Right ventricle myocardium superior (tissue), 1 donor: ENCODE measurements at places on chromosomes 16 and 17. TPM values are rescaled to one million over a fixed set of nuclear protein-coding genes. Genes with fewer than 3 reads are reported as not detected.

The KPNA2 gene
- 19.7 TPM for total RNA-seq

The TBX6 gene
- 1.0 TPM for total RNA-seq

The ODAD4 gene
- 0.75 TPM for total RNA-seq

The GP1BA gene
- not detected for total RNA-seq

The CD79B gene
- total RNA-seq: 8.9 TPM

The KRT20 gene
- not detected for total RNA-seq

The MT1F gene
- total RNA-seq: 2.1 TPM

The TEKT5 gene
- not detected for total RNA-seq

The KRT27 gene
- total RNA-seq: not detected

The MYO1D gene
- 3.8 TPM for total RNA-seq

The ZFPM1 gene
- total RNA-seq: 3.6 TPM

The SLC35G6 gene
- not detected for total RNA-seq

The G6PC1 gene
- not detected for total RNA-seq

The SETD1A gene
- 6.9 TPM for total RNA-seq

The ALOX15 gene
- total RNA-seq: not detected

The DNAAF8 gene
- 1.2 TPM for total RNA-seq

The CCL8 gene
- total RNA-seq: not detected

The FSCN2 gene
- total RNA-seq: 0.19 TPM

The ACE gene
- 5.4 TPM for total RNA-seq

The NOTUM gene
- total RNA-seq: 0.56 TPM

The HOXB1 gene
- not detected for total RNA-seq

The DPEP3 gene
- not detected for total RNA-seq

The MPP2 gene
- total RNA-seq: 17.1 TPM

The CCL1 gene
- not detected for total RNA-seq

The CHST5 gene
- total RNA-seq: 0.22 TPM

The EPN2 gene
- total RNA-seq: 91.0 TPM

The NPLOC4 gene
- total RNA-seq: 81.1 TPM

The DLG4 gene
- 20.4 TPM for total RNA-seq

The ITGAD gene
- not detected for total RNA-seq

The KIF18B gene
- total RNA-seq: 1.8 TPM

The ARHGAP23 gene
- 58.3 TPM for total RNA-seq

The TOX3 gene
- total RNA-seq: not detected

The NPIPB13 gene
- 5.9 TPM for total RNA-seq

The GAST gene
- total RNA-seq: not detected

The RDM1 gene
- total RNA-seq: not detected

The CTRB1 gene
- total RNA-seq: not detected

The FLOT2 gene
- total RNA-seq: 101 TPM

The CLDN7 gene
- 0.94 TPM for total RNA-seq

The AOC2 gene
- 0.32 TPM for total RNA-seq

The RNF43 gene
- 3.8 TPM for total RNA-seq

The NPIPB9 gene
- 0.19 TPM for total RNA-seq

The DPEP2NB gene
- total RNA-seq: not detected

The CDH11 gene
- total RNA-seq: 9.7 TPM

The HIC1 gene
- 19.3 TPM for total RNA-seq

The CD300E gene
- total RNA-seq: 0.38 TPM

The GAS2L2 gene
- 0.11 TPM for total RNA-seq

The MPV17L gene
- total RNA-seq: 6.1 TPM

The VPS35L gene
- total RNA-seq: 19.4 TPM
